Large intestine (tissue), 12 donors: ENCODE measurements at places on chromosomes 13 and 19. TPM values are rescaled to one million over a fixed set of nuclear protein-coding genes. Genes with fewer than 3 reads are reported as not detected.
A peak's percentile ranks its signal among the peaks of the same experiment; 100 is the strongest.

GRCh38 chr13:89628567-89628966, 1718.9 kb upstream of the MIR17HG start:
- no peak for DNase-seq

DNA sequence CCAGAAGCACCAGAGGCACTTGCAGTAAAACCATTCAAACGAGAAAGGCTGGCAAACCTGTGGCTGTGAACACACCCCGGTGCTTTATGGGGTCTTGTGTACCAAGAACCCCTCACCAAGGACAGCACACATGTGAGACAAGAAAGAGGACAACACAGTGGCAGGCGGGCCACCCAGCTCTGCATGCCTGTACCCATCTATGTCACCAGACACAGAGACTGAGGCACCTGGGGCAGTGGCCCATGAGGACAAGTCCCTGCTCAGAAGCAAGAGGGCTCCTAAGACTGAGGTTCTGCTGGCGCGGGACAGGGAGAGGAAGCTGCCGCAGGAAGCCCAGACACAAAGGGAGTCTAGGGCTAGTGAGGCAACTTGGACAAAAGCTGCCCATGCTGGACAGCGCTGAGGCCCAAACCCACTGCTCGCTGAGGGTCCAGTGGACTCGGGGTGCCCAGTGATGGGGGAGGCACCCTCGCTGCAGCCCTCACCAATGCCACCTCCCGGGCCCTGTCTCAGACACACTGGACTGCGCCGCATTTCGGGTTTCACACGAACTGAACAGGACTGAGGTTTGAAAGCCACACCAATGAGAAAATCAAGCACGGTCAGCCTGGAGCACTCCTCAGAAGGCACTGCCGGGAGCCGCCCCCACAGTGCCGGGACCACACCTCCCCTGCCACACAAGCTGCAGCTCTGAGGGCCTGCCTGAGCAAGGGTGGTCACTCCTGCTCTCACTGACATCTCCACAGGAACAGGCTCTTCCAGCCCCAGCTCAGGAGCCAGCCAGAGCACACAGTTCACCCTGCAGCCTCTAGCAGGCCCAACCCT, 232.7 kb downstream of the TUBA3C start:
- no peak for DNase-seq

- no peak for DNase-seq
These were observed 1606.3 kb upstream of the MIR17HG start for GRCh38 chr13:89740994-89741685.

GRCh38 chr13:95676105-95676761, 706 bp upstream of the DNAJC3 start:
- peak; percentile 85 for DNase-seq

DNA sequence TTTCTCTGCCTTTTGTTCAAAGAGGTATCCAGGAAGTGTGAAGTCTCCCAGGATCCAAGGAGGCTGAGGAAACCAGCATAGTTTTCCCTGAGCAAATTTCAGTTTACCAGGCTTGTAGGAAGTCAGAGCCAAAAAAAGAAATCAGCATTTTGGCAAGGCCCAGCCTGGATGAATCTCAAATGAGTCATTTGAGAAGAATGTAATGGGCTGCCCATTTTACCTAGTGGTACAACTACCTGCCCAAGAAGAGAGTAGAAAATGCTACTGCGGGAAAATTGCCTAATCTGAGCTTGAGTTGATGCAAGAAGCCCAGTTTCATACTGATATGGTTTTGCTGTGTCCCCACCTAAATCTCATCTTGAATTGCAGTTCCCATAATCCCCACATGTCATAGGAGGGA, 284.1 kb upstream of the ZNF507 start:
- DNase-seq, result no peak

Gene ZNF579
- polyA plus RNA-seq, result 14.9 TPM

Gene TJP3
- 73.4 TPM for polyA plus RNA-seq
